ENCODE measurements at places on chromosomes 2 and 18.

DNA sequence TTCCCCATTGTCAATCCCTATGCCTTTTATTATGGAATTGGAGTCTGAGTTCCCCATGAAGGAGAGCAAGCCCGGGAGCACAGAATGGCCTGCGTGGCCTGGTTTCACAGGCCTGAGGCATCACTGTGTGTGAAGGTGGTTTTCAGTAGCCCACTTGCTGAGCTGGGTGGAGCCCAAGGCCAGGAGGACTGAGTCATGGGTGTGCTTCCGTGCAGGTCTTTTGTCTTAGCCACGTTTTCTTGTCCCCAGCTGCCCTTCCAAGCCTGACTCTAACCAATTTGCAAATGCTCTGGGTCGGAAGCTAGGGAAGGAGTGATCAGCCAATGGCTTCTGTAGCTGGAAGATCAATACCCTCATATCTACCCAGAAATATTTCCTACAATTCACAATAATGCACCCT is 119.2 kb downstream of the MAPK4 start:
- no peak for DNase-seq

DNA sequence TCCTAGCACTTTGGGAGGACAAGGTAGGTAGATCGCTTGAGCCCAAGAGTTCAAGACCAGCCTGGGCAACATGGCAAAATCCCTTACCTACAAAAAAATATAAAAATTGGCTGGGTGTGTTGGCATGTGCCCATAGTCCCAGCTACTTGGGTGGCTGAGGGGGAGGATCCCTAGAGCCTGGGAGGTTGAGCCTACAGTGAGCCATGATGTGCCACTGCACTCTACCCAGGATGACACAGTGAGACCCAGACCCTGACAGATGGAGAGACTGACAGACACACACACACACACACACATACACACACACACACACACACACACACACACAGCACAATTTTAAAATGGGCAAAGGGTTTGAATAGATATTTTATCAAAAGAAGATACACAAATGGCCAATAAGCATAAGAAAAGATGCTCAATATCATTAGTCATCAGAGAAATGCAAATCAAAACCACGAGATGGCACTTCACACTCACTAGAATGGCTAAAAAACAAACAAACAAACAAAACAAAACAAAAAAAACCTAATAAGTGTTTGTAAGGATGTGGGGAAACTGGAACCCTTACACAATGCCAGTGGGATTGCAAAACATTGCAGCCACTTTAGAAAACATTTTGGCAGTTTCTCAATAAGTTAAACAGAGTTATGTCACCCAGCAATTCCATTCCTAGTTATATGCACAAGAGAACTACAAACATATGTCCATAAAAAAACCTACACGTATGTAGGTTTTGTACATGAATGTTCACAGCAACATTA is 42.3 kb downstream of the BAZ2B start:
- peak; percentile 83 for DNase-seq

DNA sequence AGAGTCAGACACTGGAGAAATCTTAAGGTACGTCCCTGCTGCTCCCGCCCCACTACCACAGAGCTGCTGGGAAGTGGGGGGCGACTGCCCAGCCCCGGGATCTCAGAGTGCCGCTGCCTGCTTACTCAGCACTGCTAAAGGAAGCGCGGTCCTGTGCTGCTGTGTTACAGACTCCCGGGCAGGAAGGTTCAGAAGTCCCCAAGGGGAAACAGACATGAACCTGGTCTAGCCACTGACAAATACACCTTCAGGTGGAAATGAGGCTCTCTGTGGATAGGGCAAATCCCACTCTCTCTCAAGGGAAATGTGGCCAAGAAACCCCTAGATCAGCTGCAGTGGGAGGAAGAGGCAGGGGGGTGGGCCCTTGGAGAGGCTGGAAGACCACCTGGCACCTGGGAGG is 13.7 kb downstream of the MTERF4 start:
- no peak for DNase-seq

DNA sequence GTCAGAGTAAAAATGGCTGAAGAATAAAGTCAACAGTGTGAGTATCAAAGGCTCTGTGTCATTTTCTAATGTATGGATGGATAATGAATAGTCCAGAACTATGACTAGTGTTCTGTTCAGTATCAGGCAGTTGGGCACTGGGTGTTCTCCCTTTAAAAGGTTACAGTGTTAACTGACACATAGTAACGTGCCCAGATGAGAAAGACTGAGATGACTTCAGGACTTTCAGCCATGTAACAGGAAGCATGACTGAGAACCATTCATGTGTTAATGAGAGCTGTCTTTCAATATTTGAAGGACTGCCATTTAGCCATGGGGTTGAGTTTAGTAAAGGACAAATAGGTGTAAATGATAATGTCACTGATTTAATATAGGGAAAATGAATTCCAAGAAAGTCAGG is 187.1 kb downstream of the GULP1 start:
- no peak for DNase-seq

DNA sequence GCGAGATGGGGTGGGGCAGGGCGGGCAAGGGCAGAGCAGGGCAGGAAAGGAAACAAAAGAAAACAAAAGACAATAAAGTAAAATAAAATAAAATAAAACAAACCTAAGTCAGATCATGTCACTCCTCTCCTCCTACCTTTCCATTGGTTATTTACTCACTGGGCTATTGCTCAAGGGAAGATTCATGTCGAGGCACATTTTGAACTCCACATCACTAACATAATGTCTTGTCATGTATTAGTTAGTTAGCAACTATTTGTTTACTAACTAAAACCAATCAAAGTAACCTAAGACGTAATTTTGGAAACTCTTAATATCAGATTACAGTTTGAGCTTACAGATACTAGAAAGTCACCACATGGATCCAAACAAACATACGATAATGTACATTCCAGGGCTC is 2.2 kb downstream of the C1D start:
- no peak for DNase-seq

DNA sequence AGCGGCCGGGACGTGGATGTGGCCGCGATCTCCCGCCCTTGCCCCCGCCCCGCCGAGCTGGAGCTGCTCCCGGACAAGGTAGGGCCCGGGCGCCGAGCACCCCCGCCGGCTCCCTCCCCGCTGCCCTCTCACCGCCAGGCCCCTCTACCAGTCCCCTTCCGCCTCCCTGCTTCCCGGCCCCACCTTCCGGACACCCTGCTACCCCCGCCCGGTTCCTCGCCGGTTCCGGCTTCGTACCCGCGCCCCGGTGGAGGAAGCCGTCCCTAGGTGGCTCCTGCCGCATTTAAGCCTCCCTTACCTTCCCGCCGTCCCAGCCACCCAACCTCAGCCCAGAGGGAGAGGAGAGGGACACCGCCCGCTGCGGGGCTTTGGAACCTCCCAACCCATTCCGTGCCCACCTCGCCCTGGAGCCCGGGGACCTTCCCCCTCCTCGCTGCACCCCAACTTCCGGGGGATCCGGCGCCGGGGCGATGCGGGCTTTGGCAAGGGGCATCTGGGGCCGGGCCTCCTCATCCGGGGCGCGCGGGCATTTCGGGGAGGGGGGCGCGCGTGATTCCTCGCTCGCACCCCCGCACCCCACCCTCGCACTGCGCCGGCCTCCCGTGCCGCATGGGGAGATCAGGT is 475 bp downstream of the B3GNT2 start:
- no peak for DNase-seq

DNA sequence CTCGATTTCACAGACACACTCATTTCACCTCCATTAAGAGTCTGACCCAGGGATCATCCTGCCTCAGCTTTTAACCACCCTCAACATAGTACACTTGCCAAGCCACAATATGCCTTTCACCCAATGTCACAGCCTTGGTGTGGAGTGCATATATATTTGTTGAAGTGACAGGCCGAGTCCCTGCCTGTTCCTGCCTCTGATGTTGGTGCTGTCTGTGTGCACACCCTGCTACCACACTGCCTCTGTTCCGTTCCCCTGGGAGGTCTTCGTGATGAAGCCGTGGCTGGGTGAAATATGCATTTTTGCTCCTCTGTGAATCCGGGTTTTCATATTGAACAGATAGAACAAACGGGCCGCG is 90.3 kb downstream of the RNF144A start:
- DNase-seq, result no peak

GRCh38 chr2:3465844-3466481 is 53.4 kb downstream of the ADI1 start:
- DNase-seq, result peak; percentile 95

GRCh38 chr2:38122344-38122743 is 46.4 kb upstream of the CYP1B1 start:
- DNase-seq, result peak; percentile 73

- DNase-seq, result no peak
Observed at GRCh38 chr2:109615637-109616144, 1.5 kb downstream of the SOWAHC start.

DNA sequence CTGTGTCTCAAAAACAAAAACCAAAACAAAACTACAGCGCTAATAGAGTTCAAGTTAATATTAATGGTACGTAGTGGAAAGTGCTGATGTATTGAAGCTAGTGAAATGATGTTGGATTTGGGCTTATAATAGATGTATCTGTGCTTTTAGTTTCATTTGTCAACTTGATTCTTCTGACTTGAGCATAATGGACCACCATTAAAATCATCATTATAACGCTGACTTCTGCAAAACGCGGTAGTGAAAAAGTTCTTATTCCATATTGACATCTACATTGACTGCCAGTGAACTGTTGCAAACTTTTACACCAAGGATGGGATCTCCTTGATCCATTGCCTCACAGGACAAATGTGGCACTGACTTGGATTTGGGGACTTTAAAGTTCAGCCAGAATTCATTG is 85.0 kb downstream of the LPIN1 start:
- DNase-seq, result no peak

DNA sequence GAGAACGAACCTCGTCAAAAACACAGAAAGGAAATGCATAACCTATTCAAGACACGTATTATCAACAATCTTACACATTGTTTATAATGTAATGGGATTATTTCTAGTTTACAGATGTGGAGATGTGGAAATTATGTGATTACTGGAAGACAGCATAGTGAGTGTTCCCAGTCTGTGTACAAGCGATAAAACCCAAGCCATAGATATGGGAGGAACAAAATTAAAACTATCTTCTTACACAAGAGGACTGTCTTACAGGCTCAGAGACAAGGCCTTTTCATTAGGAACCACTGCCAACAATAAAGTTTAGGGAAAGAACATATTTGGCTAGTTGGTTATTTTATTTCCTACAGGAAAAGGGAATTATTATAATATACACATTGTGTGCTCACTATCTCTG is 20.3 kb downstream of the COBLL1 start:
- no peak for DNase-seq

DNA sequence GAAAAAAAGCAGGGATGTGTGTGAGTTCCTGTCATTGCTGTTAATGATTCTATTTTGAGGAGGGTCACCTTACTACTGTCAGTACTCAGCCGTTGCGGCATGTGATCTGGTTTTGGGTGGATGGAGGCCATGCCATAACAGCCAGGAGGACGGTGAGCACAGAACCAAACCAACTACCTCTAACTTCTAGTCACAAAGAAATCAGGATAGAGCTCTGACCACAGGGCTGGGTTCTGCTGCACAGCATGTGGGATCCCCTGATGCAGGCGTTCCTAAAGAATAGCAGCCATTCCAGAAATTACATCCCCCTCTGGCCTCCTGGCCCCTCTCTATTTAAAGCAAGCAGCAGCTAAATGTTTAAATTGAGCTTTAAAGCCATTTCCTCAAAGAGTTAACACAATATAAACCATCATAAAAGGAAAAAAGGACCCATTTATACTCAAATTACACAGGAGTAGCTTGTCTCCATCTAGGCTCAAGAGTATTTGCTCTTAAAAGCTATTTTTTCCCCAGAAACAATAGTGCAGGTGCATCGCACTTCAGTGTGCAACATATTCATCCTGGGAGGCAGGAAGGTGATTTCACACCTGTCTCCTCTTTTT is 786.4 kb downstream of the RNF144A start:
- DNase-seq, result no peak

- no peak for DNase-seq
Observed at GRCh38 chr2:158127380-158127804, 25.7 kb downstream of the UPP2 start.

GRCh38 chr18:35603528-35603927 is 22.0 kb downstream of the GALNT1 start:
- DNase-seq, result no peak

GRCh38 chr2:61750624-61751023 is 103.2 kb downstream of the FAM161A start:
- DNase-seq, result no peak
